ENCODE measurements at places on chromosomes 11 and 22.
A peak's percentile ranks its signal among the peaks of the same experiment; 100 is the strongest.

- DNase-seq = no peak
These were observed 1.9 kb upstream of the HEPN1 start for GRCh38 chr11:124917115-124917637.

- peak; percentile 29 for DNase-seq
These were observed 134.7 kb downstream of the ME3 start for GRCh38 chr11:86537541-86538222.

DNA sequence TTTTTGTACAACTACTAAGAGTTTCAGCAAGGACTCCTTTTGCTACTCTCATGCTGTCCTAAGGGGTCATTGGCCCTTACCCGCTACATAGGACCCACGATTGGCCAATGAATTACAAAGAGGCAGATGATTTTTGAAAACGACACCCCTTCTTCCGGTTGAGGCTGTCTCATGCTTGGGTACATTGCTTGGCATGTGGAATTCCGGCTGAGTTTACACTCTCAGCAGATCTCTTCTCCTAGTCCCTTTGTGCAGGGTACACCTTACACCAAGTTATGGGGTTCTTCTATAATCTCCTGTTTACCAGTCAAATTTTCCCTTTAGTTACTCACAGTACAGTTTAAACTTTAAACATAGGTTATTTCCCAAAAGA lies 52.1 kb downstream of the SLC17A6 start:
- no peak for DNase-seq

DNA sequence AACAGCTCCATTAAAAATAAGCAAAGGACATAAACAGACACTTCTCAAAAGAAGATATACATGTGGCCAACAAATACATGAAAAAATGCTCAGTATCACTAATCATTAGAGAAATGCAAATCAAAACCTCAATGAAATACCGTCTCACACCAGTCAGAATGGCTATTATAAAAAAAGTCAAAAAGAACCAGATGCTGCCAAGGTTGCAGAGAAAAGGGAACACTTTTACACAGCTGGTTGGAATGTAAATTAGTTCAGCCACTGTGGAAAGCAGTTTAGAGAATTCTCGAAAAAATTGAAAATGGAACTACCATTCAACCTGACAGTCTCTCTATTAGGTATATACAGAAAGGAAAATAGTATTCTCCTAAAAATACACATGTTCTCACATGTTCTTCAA lies 102.4 kb upstream of the FIBIN start:
- DNase-seq = peak; percentile 10

GRCh38 chr11:1333860-1334259 lies 24.4 kb upstream of the TOLLIP start:
- DNase-seq = no peak

DNA sequence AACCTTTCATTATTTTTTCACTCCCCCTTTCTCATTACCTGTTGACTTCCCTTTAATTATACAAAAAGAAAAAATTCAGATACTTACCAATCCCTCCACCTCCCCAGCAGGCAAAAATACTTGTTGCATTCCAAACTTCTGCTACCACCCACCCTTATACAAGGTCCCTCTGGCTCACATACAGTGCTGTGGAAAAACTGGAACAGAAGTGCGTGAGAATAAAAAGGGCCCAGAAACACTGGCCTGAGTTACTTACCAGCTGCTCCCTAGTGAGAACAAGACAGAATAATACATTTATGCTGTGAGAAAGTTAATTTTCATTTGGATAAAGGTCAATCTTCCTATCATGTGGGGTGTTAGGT lies 46.9 kb upstream of the RAPSN start:
- DNase-seq = peak; percentile 7

- no peak for DNase-seq
These were observed 10.5 kb downstream of the COMMD9 start for GRCh38 chr11:36278531-36279282.

GRCh38 chr11:64855596-64856304 lies 11.3 kb upstream of the CDC42BPG start:
- no peak for DNase-seq

DNA sequence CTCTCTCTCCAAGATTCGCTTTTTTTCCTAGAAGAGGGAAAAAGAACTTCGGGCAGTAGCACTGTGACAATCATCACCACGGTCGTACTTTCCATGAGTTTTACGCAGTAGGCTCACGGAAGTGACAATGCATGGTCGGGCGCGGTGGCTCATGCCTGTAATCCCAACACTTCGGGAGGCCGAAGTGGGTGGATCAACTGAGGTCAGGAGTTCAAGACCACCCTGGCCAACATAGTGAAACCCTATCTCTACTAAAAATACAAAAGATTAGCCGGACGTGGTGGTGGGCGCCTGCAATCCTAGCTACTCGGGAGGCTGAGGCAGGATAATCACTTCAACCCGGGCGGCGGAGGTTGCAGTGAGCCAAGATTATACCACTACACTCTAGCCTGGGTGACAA lies 23.4 kb downstream of the GRAP2 start:
- no peak for DNase-seq

GRCh38 chr11:46359953-46360352 lies 12.7 kb downstream of the DGKZ start:
- DNase-seq = no peak

GRCh38 chr22:47203554-47203991 lies 441.1 kb downstream of the TBC1D22A start:
- DNase-seq = no peak

DNA sequence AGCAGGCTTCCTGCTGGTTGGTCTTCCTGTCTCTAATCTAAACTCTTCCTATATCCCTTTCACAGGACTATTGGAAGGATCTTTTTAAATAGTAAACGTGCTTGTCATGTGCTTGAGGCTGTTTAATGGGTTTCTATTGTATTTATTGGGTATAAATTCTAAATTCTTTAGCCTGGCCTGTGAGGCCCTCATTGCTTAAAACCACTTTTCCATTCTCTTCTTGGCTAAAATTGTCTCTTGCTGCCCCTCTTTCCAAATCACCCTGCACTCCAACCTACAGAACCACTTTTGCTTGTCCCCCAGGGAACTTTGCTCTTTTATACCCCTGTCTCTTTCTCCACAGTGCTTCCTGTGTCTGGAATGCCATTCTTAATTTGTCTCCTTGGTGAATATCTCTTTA lies 46.4 kb upstream of the MUC15 start:
- DNase-seq = no peak

DNA sequence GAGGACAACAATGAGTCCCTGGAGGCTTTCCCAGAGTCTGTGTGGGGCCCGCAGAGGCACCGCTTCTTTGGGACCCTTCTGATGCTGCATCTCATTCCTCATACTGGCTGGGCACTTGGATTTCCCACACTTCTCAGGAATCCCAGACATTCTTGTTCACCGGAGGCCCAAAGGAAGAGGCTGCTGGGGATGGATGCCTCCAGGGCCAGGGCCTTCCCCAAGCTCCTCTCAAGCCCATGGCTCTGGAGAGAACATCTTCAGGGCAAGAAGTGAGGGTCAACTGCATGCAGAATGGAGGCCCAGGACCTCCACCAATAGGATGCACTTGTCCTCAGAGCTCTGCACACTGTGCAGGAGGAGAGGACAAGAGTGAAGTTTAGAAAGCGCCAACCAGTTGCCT lies 34.6 kb downstream of the DKK3 start:
- DNase-seq = peak; percentile 74

DNA sequence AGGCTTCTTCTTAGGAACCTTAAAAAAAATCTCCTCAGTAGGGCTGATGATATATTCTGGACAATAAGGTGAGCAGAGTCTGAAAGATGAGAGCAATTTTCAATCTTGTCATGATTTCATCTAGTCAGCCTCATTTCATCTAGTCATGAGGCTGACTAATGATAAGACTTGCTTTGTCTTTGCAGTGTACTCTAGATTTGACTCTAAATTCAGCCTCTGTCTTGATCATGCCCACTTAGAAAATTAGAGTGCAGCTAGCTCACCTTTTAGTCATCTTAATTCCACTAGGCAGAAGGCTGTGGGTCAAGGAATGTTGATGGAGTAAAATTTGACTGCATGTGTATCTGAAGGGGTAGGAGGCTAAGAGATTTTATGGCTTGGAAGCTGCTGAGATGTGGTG lies 5.5 kb downstream of the EHF start:
- no peak for DNase-seq

DNA sequence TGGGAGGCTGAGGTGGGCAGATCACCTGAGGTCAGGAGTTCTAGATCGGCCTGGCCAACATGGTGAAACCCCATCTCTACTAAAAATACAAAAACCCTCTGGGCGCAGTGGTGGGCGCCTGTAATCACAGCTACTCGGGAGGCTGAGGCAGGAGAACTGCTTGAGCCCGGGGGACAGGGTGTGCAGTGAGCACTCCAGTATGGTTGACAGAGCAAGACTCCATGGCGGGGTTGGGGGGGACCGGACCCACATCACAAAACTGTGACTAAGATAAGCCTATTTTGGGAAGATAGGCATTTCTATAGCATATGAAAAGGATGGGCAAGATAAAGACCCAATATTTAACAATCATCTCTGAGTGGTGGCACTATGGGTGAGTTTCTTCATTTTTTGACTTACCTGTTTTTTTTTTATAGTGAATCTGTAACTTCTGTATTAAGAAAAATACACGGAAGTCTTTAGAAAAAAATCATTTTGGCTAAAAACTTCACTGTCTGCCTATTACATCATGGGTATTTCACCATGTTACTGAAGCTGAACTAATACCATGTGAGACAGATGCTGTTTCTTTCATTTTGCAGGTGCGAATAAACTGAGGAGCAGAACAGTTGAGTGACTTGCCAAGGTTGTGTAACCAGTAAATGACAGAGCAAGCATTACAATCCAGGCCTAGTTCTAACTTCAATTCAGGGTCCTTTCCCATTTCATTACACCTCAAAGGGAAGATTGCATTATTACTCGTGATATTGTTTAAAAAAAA lies 2.5 kb downstream of the CELF1 start:
- no peak for DNase-seq

GRCh38 chr11:125787827-125788226 lies at the start of gene PATE3:
Gene PATE3, plus strand, starts transcription at chr11:125788127. Its CDS starts 25 bp downstream, at chr11:125788152.
- no peak for DNase-seq

DNA sequence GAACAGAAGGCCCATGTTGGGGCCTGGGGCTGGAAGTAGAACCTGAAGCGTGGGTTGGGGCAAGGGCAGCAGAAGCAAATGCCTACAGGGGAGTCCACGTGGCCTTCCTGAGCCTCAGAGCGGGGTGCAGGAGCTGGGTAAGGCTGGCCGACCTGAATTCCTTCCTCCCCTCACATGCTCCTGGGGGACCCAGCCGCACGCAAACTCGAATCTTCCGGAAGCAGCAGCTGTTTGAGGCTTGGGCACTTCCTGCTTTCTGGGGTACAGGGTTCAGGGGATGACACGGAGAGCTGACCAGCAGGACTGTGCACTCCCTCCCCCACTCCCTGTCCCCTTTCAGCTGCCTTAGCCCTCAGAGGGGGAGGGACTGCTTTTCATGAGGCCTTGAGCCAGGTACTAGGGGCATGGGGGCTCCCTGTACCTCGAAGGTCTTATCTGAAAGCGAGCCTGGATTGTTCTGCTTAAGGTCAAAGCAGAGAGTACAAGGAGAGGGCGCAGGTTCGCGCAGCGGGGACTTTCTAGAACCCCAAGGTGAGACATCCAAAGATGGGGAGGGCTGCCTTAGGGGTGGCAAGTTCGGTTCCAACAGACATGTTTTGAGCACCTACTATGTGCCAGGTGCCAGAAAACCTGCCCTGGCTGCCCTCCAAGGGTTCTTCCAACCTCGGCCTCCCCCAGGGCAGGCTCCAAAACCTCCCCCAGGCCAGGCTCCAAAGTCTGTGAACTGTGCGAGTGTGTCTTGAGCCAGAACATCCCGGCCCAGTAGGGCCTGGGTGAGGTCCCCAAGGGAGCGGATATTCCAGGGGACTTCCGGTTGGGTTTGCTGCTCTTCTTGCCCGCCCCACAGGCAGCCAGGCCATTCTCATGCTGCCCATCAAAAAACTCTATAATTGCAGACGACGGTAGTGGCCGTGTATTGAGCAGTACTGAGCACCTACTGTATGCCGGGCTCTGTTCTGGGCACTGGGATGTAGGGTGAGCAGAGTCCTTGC lies 1.7 kb downstream of the NCF4 start:
- DNase-seq = no peak

DNA sequence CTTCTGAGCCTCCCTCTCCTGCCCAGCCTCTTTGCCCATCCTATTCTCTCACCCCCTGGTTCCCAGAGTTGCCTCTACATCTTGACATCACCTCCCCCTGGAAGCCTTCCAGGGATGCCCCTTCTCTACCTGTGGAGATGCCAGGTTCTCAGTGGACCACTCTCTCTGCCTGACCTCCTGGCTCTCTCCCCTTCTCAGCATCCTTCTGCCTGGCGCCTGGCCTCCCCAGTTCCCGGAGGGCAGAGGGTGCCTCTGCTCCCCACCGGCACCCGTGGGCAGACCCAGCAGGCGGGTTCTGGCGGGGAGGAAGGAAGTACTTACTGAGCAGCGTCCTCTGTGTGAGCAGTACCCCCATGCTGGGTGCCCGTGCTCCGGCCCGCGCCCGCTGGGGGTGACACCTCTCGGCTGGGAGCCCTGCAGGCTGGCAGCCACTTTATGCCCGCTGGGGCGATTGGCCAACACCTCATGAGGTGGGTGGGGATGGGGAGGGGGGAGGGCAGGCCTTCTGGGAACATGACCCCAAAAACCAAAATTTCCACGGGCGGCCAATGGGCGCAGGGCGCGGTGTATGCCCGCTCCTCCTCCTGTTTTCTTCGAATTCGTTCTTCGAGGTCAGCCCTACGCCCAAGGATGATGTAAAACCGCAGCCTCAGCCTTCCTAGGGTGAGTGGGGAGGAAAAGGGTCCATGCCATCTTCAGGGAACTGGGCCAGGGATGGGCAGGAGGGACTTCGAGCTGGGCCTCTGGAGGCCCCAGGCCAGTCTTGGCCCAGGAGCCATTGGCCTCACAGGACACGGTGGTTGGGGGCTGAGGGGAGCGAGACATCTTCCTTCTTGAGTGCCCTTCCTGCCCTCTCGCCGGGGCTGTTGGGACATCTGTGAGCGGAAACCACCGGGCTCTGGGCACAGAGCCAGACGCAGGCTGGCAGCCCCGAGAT lies at the start of gene OSM:
TSS of gene OSM (minus strand) at position 407 of the 937 bp plus-strand sequence. CDS start at position 355, 52 bp downstream.
- no peak for DNase-seq

GRCh38 chr22:27676545-27677213 lies 124.9 kb downstream of the MN1 start:
- DNase-seq = no peak

- no peak for DNase-seq
These were observed 29.6 kb downstream of the APIP start for GRCh38 chr11:34886609-34887008.
